Right cardiac atrium (tissue), 5 donors: ENCODE measurements at places on chromosomes 12 and 14.

DNA sequence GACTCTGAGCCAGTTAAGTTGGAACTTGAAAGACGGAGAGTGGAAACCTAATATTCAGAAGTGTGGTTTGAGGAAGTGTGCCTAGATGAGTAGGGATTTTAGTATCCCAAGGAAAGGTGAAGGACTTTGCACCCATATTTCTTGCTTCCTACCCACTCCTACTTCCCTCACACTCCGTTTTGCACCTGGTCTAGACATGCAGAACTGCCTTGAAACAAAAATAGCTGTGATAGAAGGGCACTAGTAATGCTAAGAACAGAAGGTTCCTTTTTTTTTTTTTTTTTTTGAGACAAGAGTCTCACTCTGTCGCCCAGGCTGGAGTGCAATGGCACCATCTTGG, 732 bp upstream of the ARF3 start:
- no peak for DNase-seq

DNA sequence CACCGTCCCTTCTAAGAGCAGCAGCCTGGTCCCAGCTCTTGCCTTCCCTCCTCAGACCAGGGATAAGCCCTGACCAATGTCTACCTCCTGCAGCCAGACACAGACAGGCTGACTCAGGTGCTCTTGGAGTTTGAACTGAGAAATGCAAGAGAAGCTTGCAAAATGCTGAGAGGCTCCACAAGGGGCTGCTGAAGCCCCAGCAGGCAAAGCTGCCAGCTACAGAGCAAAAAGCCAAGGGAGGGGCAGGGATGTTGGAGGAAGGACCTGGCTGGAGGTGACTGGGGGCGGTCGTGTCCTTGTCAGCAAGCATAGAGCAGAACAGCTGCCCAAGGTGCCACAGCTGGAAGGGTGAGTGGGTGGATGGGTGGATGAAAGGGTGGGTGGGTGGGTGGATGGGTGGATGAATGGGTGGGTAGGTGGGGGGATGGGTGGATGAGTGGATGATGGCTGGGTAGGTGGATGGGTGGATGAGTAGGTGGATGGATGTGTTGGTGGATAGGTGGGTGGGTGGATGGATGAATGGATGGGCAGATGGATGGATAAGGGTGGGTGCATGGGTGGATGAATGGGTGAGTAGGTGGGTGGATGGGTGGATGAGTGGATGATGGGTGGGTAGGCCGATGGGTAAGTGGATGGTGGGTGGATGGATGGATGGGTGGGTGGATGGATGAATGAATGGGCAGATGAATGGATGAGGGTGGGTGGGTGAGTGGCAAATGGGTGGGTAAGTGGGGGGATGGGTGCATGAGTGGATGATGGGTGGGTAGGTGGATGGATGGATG, 4.0 kb upstream of the INF2 start:
- no peak for DNase-seq

DNA sequence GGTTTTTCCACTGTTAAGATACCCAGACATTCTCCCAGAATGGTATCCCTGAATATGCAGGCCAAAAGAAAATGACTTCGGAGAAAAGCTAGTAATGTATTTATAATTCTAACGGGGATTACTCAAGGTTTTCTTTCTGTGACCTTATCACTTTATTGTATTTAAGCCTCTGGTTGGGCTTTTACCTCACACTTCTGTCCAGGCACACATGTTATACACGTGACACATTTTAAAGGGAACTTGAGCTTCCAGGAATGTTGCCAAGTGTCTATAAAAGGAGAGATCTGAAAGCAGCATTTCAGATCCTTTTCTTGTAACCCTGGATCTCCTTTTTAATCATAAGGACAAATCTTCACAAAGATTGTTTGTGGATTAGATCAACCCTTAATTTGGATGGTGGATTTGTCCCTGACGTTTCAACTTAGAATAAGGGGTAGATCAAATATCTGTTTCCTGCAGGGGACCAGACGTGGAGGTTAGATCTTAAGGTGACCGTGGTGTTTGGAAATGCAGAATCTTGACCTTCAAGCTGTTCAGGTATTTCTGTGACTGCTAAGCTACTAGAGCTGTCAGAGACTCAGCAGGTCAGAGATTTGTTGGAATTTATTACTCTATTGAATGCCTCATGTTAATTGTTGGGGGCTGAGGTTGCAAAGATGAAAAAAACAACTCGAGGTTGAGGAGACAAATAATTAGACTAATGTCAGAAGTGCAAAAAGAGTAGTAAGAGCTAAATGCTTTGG, 1.5 kb downstream of the CIPC start:
- DNase-seq = no peak

DNA sequence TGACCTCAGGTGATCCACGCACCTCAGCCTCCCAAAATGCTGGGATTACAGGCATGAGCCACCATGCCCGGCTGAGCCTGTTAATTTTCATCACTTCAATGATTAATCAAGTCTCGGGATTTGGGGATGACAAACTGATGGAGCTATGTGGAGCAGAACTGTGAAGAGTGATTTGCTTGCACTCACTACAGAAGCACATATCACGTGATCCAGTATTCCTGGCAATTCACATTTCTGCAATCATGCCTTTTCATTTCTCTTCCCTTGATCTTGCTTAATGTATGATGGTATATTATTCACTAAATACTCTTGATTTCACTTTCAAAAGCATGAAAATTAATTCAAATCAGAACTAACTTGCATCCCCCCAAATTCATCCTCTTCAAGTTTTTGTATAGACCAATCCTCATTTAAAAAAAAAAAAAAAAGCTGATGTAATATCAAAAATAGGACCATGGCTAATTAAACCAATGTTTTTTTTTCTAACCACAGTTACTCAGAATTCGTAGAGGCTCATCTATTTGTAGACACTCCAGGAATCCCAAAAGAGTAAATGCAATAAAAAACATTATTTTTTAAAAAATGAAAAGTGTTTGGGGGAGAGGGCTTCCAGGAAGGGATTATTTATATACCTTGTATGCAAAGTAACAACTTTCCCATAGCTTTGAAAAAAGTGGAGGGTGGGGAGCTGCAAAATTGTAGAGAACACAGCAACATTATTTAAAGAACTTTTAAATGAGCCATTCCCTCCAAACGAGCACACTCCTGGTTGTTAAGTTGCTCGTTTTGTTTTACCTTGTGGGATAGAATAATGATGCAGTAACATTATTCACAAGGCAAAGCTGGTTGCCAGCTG, 7.0 kb upstream of the ATXN2 start:
- no peak for DNase-seq

DNA sequence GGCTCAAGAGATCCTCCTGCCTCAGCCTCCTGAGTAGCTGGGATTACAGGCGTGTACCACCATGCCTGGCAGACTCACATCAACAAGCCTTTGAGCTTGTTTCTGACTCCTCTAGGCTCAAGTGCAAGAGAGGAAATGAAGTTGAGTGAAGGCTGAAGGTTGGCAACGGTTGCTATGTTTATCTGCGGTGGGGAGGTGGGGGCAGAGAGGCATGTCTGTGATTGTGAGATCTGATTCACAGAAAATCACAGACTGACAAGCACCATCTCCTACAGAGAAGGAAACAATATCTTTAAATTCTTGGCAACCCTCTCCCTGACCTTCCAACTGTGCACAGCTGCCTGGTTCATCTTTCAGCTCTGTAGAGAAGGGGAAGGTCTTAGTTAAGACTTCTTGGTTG, 22.1 kb upstream of the NINJ2 start:
- no peak for DNase-seq

GRCh38 chr12:42990387-42990786, 400.8 kb upstream of the PRICKLE1 start:
- no peak for DNase-seq

GRCh38 chr14:64828071-64828470, 51.6 kb downstream of the SPTB start:
- no peak for DNase-seq

DNA sequence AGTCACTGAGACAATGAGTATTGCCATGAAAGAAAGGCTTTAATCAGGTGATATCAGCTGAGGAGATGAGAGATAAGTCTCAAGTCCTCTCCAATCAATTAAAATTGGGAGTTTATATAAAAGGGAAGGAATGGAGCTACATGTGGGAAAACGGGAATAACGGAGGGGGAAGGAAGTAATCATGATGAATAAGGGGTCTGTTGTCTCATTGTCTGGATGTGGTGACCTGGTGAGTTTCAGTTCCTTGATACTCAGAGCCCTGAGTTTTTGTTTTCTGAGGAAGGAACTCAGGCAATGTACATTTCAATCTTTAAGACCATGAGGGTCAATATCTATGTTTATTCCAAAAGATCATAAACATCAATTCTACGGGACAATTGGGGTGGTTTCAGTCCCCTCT, 198.8 kb downstream of the KITLG start:
- DNase-seq = no peak

DNA sequence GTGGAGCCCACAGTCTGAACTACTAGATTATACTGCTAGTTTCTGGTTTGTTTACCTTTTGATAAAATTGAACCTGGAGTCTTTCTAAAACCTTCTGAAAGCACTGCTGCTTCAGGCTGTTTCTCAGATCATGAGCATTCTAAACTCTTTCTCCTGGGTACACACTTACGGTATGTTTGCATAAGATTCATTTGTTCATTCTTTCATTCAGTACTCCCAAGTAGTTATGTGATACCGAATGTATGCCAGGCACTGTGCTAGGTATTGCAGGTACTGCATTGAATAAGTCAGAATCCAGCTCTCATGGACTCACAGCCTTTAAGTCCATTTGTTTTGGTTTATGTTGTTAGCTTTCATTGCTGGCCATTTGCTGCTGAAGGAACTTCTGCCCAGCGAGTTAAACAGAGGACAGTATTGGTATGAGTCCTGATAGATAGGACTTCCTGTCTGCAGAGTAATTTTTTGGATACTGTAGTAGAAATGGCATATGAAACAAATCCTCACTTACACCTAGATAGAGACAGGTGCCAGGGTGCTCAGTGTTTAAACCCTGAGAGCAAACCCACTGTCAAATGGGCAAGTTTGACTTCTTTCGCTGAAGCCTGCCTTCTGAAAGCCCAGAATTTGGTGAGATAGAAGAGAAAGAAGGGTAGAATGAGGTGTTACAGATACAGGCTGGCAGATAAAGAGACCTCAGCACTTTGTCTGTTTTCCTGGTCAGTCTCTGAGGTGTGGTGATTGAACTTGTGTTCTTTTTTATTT, 2.1 kb downstream of the SUSD6 start:
- DNase-seq = no peak

DNA sequence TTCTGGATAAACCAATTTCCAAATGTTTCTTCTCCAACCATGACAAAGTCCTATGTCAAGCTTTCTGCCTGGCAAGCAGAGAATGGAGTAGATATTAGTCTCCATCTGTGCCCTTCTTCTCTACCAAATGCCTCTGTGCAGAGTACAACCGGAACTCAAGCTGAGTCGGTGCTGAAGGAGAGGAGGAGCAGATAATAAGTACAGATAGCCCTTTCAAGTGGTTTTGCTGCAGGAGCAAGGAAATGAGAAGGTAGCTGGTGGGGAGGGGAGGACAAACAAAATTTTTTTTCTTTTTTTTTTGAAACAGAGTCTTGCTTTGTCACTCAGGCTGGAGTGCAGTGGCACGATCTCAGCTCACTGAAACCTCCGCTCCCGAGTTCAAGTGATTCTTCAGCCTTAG, 14.2 kb upstream of the HELB start:
- DNase-seq = no peak

DNA sequence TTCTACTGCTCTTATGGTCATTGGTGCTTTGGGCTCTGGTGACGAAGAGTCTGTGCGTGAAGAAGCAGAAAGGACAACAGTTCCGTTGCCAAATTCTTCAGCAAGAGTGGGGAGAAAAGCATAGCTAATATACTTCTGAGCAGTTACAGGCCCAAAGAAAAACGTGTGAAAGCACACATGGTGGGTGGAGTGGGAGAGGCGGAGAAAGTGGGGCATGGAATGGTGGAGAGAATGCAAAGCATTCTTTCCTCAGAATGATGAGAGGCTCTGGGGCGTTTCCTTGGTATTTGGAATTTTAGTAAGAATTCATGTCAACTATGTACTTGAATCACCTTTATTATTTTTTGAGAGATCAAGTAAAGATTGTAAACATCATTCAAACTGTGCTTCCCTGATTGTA, 396.1 kb downstream of the NAV3 start:
- no peak for DNase-seq

DNA sequence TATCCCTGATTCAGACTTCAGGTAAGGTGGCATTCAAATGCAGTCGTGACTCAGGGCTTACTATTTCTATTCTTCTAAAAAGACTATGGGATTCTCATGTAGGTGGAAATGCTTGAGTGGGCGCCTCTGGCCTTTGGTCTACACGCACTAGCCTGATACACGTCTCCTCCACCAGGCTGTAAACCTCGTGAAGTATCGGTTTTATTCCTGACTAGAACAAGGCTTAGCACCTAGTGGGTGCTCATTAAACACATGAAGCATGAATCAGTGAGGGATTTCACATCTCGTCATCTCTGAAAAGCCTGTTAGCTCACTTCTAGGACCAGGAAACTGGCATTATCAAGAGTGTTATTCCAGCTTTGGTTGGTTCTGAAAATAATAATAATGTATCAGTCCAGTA, 17.7 kb upstream of the HNF1A start:
- DNase-seq = no peak

GRCh38 chr12:38930990-38931389, 25.6 kb upstream of the CPNE8 start:
- DNase-seq = no peak

DNA sequence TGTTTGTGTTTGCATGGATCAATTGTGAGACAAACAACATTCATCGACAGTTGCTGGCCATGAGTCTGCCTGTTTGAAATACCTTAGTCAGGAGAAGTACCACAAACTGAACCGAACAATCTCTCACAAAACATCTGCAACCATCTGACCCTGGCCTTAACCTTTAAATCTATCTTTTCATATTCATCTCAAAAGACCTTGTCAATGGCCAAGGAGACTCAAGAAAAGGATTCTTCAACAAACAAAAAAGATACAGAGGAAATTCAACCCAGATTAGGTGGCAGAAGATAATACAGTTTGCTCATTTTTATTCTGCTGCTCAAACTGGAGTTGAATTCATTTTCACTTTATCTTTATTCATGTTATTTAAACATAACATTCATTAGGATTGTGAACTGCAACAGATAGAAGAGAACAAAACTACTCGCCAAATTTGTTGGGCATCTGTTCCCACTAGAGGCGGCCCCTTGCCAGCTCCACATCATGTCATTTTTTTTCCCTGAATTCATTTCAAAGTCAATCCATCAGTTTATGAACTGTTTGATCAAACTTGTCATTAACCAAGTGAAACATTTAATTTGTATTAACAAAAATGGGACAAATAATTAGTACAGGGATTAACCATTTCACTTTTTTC, 152.3 kb upstream of the OTX2 start:
- no peak for DNase-seq

DNA sequence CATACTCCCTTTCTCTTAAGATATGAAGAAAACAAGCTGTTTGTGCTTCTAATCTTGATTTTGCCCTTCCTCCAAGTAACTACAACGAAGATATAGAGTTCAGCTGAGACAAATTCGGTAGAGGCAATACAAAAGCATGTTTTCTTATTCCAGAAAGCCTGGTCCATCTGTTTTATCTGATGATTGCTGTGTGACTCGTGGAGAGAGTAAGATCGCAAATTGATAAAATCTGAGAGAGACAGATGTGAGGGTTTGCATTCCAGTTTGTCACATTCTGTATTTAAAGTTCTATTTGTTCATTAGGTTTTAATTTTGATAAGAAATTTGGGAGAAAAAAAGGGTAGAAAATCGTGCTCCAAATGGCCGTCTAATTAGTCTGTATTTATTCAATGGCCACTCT, 192.1 kb downstream of the CPNE8 start:
- no peak for DNase-seq
